Fibroblast of gingiva (primary cell): ENCODE measurements at places on chromosomes 6 and 20.

- no peak for DNase-seq
These were observed 246.2 kb downstream of the HIVEP2 start for GRCh38 chr6:142698751-142699150.

DNA sequence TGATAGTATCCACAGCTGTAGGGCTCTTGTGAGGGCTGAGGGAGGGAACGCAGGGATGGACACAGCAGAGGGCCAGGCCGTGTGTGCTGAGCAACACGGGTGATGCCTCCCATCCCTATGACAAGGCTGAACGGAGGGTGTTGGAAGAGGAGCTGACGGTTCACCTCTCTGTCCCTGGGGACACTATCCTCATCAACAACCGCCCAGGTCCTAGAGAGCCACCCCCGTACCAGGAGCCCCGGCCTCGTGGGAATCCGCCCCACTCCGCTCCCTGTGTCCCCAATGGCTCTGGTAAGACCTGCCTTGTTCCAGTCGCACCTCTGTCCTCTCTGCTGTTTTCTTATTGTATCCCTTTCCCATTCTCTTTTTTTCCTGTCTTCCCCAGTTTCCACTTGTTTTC lies 10.1 kb downstream of the DDR1 start:
- no peak for DNase-seq

DNA sequence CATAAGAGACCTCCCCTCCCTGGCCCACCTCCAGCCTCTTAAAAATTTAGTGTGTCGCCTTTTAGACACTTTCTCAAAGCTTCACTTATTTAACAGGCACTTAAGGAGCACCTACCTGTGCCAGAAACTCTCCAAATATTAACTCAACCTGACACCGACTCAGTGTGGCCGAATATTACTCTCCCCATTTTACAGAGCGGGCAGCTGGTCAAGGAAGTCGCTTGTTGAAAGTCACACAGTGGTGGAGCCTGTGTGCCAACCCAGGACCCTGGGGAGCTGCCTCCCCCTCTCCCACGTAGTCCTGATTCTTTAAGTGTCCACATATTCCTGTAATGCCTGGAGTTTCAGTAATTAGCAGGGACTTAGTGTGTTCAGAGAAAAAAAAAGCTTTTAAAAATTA lies 1.0 kb upstream of the PMEPA1 start:
- DNase-seq, result no peak

DNA sequence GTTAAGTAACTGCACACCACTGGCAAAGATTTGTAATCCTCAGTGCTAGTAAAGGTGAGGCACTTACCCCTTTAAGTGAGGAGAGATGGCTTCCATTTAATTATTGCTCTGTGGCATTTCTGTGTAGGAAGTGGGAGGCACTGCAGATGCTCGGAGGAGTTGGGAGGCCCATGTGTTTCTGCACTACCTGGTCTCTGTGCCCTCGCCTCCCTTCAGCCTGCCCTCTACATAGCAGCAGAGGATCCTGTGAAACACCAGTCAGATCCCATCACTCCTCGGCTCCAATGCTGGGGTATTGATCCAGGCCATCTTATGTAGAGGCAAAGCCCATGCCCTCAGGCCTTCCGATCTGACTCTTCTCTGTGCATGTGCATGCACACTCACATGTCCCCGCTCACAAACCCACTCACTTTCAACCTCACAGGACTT lies 67.0 kb downstream of the SLX4IP start:
- DNase-seq, result no peak

DNA sequence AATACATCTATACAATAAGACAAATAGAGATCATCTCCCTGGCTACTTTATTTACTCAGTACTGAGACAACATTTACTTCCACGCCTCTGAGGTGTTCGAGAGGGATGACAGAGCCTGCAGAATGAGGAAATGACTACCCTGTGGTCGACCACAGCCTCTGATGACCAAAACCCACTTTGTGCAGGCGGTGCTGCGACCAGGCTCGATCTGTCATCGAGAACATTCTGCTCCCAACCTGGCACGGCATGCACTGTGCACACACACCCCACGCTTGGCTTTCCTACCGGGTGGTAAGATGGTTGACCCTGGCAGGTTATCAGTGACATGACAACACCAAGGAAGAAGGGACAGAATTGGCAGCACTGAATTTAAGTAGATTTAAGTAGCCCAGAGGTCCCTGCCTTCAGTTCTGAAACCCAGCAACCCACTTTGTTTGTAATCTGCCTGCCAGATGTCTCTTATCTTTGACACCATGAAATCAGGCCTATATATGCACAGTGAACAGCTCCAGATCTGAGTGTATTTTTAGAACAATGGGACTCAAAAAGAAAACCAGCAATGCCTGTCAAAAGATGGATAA lies 42.6 kb downstream of the TTI1 start:
- no peak for DNase-seq

DNA sequence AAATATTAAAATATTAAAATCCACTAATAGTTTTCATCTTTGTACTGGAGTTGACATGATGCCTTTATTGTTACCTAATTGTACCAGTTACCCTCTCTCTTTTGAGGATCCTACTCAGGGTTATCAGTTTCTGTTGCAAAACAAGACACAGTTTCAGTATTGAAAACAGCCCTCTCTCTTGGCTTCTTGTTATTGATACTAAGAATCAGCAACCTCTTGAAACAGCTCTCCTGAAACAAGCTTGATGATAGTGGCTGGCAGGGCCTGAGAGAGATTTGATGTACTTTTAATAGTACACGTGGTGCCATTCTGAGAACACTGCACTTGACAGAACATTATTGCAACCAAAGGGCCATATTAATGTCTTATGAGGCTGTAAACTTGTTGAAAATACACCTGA lies 64.9 kb upstream of the MEI4 start:
- no peak for DNase-seq

DNA sequence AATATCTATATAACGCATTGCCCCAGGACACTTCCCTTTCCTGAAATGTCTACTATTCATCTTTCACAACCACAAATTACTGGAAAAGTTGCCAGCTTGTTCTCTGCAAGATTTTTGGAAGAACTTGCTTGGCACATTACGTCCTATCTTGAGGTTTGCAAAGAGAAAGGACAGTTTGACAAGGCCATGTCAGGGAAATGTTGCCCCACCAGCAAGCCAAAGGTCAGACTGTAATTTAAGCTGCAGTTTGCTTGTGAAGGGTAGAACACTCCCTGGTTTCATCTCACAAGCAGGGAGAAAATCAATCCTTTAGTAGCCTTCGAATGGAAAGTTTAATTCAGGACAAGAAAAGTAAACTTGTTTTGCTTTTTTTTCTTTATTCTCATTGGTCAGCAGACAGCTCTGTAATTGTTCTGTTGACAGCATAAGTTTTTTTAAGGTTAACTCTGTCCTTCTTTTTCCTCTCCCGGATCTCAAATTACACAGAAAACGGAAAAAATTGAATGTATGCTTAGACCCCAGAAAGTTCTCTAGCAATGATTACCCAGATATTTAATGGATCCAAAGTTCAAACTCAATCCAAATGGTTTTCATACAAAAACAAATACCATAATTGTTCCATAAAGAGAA lies 541.8 kb upstream of the NRSN1 start:
- DNase-seq, result peak; percentile 96

DNA sequence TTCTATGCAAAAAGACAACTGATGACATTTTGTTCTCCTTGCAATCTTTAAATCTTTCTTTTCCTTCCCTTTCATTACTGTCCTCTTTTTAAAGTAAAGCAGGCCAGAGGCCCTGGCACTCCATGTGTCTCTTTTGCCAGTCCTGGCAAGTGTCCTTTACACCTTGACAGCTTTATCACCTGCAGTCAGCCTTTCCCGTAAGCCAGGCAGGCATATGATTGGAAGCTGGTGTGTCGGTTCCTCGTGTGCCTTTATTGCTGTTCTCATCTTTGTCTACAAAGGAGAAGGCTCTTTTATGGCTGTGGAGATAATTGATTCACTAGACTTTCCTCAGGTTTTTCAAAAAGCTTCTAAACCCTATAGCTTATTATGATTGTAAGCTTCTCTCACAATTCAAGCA lies 162.3 kb upstream of the FBXL4 start:
- no peak for DNase-seq

- DNase-seq, result no peak
These were observed 122.8 kb upstream of the EEF1E1 start for GRCh38 chr6:8225113-8225512.

DNA sequence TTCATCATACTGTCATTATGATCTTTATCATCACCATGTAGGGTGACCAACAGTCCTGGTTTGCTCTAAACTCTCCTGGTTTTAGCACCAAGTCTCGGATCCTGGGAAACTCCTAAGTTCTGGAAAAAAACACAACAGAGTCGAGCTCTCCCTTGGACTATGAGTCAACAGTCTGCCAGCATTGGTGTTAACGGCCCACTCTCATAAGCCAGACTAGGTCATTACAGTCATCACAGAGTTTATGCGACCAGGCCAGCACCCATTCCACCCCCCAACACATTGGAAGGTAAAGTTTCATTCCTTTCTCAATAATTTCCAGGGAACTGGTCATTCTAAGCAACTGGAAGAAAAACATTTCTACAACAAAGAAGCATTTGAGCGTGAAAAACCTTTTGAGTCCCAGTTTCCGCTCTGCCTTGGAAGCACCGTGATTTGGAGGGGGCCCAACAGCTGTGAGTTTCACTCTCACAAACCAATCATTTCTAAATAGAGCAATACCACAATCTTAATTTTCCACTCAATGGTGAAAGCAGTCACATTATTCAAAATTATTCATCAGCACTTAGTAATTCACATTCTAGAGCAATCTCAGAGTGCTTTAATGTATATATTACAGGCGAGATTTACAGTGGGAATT lies 445.0 kb downstream of the CDH26 start:
- no peak for DNase-seq

- DNase-seq, result peak; percentile 45
These were observed 86.3 kb downstream of the SOX4 start for GRCh38 chr6:21679761-21680265.

DNA sequence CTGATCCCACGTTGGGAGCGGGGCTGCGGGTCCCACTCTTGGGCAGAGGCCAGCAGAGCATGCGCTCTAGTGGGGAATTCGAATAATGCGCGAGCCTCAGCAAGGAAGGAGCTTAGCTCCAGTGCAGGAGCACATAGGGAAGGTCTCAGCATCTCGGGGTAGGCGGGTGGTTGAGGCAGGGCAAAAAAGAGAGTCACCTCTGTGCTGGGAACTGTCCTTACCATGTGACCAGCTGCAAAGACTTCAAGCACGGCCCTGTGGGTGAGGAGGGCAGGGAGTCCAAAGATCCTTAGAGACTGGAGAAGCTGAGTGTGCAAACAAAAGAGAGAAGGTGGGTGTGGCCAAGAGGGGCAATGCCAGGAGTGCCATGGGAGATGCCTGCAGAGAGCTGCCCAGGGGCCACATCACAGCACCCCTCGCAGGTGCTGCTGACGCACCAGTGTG lies 79.2 kb upstream of the CD93 start:
- no peak for DNase-seq

GRCh38 chr6:52815167-52816092 lies 11.8 kb upstream of the GSTA1 start:
- peak; percentile 36 for DNase-seq

- no peak for DNase-seq
These were observed 546 bp downstream of the CRNKL1 start for GRCh38 chr20:20051767-20052073.

- peak; percentile 60 for DNase-seq
These were observed 143.8 kb downstream of the LPA start for GRCh38 chr6:160520043-160520904.

GRCh38 chr20:41392295-41392694 lies 25.7 kb upstream of the EMILIN3 start:
- DNase-seq, result no peak
